ENCODE measurements at places on chromosomes 16 and 17.

- no peak for DNase-seq
Observed at GRCh38 chr16:83926726-83927397, 26.2 kb upstream of the OSGIN1 start.

- no peak for DNase-seq
Observed at GRCh38 chr16:48444574-48444973, 59.4 kb upstream of the SIAH1 start.

GRCh38 chr17:50986989-50987660 is 121.0 kb upstream of the TOB1 start:
- DNase-seq, result no peak

DNA sequence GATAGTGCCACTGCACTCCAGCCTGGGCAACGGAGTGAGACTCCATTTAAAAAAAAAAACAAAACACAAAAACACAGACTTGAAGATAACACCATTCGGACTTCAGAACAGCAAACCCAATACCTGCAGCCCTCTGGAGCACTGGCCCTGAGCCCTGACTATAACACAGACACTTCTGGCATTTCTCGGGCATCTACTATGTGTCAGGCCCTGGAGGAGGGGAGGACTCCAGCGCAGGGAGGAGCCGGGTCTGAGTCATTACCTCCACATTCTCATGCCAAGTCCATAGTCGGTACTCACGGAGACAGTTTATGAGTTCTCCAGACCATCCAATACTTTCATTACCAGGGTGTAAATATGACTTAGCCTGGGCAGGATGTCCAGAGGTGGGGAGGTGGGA is 48.8 kb downstream of the PITPNM3 start:
- DNase-seq, result no peak

GRCh38 chr17:42389135-42389417 is 834 bp upstream of the STAT3 start:
- no peak for DNase-seq

GRCh38 chr17:76909971-76910760 is 42.0 kb downstream of the MGAT5B start:
- DNase-seq, result no peak

- DNase-seq, result no peak
Observed at GRCh38 chr17:869086-869485, 86.9 kb downstream of the MRM3 start.

- no peak for DNase-seq
Observed at GRCh38 chr17:31753011-31753410, 106.0 kb downstream of the COPRS start.

- DNase-seq, result no peak
Observed at GRCh38 chr17:81813861-81814683, 10.1 kb downstream of the GCGR start.

DNA sequence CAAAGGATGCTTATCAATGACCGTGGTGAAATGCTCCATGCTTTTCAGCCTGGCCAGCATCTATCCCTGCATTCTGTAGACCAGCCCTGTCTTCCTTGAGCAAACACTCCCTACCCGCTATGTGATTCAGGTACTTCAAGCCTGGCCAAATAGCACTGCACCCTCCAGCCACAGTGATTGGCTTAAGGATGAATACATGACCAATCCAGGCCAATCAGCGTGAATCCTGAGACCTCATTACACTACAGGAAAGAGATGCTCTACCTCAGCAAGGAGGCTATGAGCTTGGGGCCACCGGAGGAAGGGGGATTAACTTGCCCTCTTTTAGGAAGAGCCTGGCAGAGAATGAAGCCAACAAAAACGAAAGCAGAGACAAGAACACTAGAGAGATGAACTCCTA is 162.5 kb downstream of the ZNF423 start:
- no peak for DNase-seq

GRCh38 chr16:85491058-85491771 is 121.9 kb upstream of the GSE1 start:
- no peak for DNase-seq

- DNase-seq, result no peak
Observed at GRCh38 chr17:42553866-42554249, 1.1 kb downstream of the HSD17B1 start.

GRCh38 chr16:53356478-53357207 is 77.6 kb upstream of the RBL2 start:
- no peak for DNase-seq

DNA sequence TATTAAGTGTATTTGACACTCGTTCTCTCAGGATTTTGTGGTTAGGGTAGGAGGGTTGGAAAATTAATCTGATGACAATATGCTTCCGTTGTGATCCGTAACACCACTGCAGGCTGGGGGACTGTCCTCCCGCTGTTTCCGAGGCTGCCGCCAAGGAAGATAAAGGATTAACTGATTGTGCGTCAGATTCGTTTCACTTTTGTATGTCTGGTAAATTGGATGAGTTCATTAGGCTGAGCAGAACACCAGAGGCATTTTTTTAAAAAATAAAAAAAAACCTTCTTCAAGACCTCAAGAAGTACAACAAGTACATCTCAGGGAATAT is 486.7 kb upstream of the SALL1 start:
- DNase-seq, result no peak
